ENCODE measurements at places on chromosomes 12 and 14.
A peak's percentile ranks its signal among the peaks of the same experiment; 100 is the strongest.

DNA sequence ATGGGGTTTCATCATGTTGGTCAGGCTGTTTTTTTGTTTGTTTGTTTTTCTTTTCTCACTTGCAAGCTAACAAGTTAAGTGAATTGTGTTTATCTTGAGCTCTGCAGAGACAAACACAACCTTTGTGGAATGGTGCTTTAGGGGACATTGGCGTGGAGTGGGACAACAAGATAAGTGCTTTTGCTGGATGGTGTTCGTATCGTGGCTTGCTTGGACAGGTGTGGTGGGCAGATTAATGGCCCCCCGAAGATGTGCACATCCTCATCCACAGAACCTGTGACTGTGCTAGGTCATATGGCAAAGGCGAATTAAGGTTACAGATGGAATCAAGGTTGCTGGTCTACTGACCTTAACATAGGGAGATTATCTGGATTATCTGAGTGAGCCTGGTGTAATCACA lies 7.0 kb downstream of the MLXIP start:
- DNase-seq = no peak

- DNase-seq = no peak
Measured at GRCh38 chr12:120368789-120369602, at the start of gene MSI1. TSS of gene MSI1 (minus strand) at chr12:120369164. CDS start at chr12:120369091, 73 bp downstream.

GRCh38 chr12:127489061-127489460 lies 777.9 kb upstream of the TMEM132C start:
- no peak for DNase-seq

DNA sequence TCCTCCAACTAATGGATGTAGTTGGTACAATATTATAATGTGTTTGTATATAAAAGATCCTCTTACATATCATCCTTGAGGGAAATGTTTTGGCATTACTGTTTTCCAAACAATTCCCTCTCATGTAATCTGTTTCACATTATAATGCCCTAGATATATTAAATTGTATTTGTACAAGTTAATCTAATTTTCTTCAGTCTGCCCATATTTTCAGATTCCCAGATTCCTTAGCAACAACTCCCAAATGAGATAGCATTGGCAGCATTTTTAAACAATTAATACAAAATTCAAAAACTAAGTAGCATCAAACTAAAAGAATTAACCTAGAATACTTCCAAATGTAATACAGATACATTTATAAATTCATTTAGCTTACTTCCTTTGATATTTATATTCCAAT lies 860.2 kb downstream of the C12orf50 start:
- no peak for DNase-seq

DNA sequence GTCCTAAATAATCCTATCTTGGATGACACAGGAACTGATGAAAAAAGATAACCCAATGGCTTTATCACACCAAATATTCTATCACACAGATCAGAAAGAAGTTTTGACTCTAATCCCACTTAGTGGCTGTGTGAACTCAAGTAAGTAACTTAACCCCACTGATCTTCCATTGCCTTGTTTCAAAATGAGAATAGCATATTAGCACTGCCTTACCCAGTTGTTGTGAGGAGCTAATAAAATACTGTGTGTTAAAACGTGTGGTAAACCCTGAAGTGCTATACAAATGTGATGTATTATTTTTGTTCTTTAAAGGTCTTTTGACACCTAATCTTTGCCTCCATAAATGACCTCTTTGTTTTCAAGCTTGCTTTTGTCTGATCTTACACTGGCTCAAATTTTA lies 60.9 kb upstream of the ARID2 start:
- no peak for DNase-seq

DNA sequence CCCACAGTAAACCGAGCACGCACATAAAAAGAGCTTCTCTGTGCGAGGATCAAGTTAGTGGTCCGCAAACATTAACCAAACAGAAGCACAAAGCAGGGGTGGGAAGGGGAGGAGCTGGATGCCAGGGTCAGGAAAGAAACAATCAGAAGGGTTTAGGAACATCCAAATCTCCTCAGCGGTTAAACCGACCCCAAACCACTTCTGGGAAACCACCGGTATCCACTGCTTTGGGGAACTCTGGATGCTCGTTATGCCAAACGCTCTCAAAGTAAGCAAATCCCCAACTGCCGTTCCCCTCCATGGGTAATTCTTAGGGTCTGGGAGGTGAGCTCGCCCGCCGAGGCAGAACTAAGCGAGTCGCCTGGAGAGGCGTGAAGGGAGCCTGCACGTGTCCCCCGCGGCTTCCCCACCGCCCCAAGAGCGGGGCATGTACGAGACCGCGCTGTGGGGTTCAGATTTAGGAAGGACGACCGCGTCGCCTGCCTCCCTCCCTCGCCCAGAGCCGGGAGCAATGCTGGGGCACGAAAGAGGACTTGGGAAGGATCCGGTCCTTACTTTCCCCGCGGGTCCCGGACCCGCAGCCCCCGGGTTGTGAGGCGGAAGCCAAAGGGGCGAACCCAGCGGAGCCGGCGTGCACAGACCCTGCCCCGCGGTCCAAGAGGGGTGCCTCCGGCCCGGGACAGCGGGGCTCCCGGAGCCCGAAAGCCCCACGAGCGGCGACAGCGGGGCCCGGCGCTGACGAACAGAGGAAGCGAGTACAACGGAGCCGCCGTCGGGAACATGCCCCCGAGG lies 711 bp downstream of the SBNO1 start:
- no peak for DNase-seq

- no peak for DNase-seq
Measured at GRCh38 chr12:102885043-102885932, 31.8 kb downstream of the PAH start.

DNA sequence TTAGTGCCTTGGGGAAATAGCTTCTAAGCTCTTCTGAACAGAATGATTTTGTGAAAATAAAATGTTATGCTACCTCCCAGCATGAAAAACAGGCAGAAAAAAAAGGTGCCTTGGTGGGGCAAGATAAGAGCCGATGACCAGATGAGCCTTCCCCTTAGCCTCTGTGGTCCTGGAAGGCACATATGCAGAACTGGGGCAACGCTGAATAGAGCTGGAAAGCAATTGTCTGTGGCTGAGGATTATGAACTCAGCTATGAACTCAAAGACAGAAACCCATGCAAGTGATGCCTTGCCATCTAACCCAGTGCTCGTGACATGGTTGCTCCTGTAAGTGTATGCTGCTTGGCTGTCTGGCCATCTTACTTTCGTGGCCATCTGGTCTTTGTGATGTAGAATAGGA lies 128.5 kb upstream of the FRMD6 start:
- no peak for DNase-seq

DNA sequence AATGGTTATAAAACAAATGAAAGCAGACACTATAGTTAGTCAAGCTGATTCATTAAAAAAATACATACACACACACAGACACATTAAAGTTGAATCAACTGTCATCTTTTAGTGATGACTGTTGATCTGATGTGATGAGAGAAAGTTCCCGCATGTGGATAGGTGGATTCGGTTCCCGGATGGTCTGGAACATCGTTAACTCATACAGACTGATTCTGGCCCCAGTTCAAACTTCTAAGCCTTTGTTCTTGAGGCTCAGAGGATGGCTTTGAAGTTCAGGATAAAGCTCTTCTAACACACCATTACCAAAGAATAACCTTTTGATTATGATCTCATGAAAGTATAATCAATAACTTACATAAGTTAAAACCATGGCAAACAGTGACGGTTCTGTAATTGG lies 27.5 kb downstream of the WIF1 start:
- DNase-seq = no peak

DNA sequence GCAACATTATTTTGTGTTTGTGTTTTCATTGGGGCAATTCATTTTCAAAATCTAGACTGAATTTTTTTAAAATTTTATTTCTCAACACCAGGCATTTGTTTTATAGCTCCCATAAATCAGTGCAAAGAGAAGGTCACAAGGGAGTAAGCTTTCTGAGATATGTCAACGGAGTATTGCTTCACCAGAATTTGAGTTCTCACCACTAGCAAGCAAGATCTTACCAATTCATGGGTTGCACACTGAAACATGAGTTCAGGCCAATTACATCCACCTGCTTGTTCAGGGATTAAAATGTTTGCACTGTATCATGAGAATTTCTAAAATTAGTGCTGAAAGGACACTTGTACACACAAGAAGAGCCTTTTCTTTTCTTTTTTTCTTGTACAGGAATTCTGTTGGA lies 121.9 kb downstream of the CAND1 start:
- DNase-seq = no peak

GRCh38 chr12:53221203-53222080 lies 10.6 kb downstream of the RARG start:
- DNase-seq = peak; percentile 12

GRCh38 chr12:78157199-78157598 lies 326.5 kb downstream of the NAV3 start:
- DNase-seq = no peak

DNA sequence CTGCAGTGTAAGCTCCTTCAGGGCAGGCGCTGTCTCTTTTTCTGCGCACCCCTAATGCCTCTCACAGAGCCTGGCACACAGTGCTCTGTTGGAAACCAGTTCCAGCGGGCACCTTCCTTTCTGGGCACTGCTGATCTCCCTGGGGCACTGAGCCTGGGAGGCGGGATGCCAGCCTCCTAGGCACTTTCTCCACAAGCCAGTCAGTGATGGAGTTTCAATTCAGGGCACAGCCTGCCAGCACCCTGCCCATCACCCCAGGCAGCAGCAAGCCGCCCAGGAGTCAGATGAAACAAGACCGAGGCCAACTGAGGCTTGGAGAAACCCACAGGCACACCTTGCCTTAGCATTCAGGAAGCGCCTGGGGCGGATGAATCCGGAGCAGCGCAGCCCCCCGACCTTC lies 5.7 kb upstream of the CTDSP2 start:
- DNase-seq = no peak

DNA sequence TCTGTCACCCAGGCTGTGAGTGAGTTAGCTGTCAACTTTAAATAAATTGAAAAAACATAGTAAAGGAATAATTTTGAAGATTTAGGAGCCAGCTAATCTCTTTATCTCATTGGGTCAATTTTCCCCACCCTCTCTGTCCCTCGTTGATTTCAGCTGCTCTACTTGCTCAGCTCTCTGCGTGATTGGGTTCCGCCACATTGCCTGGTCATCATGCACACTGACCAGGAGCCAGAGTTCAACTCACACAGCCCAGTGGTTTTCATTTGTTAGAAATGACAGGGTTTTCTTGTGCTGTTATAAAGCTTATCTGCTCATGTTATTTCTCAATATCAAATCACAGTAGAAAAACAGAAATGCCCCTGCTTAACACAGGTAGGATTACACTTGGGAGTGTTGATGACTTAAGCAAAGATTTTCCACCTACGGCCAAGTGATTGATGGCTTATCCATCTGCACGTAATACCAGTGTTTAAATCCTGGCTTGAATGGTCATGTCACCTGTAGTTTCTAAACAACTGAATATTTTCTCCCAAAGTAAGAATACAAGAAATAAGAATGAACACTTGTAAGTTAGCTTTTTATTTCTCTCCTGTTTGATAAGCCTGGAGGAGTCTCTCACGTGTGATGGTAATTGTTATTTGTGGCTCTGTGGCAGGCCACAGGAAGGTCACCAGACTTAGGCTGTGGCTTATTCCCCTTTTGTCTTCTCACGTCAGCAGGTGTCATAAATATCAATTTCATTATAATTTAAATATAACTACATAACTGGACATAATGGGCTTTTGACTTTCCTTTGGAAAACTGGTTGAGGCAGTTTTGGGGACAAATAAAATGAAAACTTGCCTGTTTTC lies 367.2 kb upstream of the DDHD1 start:
- no peak for DNase-seq

GRCh38 chr12:76398106-76398505 lies 49.9 kb upstream of the BBS10 start:
- DNase-seq = no peak

DNA sequence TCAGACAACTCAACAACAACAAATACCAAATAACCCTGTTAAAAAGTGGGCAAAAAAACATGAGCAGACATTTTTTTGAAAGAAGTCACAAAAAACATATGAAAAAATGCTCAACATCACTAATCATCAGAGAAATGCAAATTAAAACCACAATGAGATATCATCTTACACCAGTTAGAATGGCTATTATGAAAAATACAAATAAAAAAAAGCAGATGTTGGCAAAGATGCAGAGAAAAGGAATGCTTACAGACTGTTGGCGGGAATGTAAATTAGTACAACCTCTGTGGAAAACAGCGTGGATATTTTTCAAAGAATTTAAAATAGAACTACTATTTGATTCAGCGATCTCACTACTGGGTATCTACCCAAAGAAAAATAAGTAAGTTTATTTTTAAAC lies 114.0 kb downstream of the SLC38A4 start:
- no peak for DNase-seq

DNA sequence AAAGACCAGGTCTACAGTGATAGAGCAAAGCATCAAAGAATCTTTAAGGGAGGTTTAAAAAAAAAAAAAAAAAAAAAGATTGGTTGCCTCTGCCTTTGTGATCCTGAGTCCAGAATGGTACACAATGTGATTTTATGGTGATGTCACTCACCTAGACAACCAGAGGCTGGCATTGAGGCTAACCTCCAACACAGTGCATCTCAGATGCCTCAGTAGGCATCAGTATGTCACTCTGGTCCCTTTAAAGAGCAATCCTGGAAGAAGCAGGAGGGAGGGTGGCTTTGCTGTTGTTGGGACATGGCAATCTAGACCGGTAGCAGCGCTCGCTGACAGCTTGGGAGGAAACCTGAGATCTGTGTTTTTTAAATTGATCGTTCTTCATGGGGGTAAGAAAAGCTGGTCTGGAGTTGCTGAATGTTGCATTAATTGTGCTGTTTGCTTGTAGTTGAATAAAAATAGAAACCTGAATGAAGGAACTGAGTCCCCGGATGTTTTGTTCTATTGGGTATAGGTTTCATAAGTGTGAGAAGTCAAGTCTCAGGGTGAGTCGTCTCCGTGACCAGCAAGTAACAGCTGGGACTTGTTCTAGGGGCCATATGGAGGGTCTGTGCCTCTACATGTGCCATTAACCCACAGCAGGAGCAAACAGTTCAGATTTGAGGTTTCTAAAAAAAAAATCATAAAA lies 9.3 kb downstream of the PEBP1 start:
- no peak for DNase-seq

- DNase-seq = no peak
Measured at GRCh38 chr12:105850103-105850968, 288.4 kb downstream of the NUAK1 start.

DNA sequence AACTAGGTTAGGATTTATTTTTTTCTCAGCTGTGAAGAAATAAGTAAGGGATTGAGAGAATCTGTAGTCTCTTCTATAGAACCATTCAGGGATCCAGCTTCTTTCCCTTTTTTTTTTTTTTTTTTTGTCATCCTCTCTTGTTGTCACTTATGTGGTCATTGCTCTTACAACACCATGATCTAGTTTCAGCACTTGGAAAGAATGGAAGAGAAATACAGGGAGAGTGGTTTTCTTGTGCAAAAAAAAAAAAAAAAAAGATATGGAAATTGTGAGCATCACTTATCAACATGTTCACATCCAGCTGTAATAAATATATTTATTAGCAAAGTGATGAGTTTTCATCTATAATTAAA lies 599.3 kb downstream of the SLC6A15 start:
- DNase-seq = no peak
